ENCODE measurements at places on chromosomes 2 and 18. TPM values are rescaled to one million over a fixed set of nuclear protein-coding genes. Genes with fewer than 3 reads are reported as not detected.

The IL1B gene
- total RNA-seq, result 8.0 TPM

The CHRNA1 gene
- total RNA-seq, result 8.2 TPM

- no peaks in the 10 kb centered on the region for H3K36me3 ChIP-seq
- no peaks in the 10 kb centered on the region for H3K4me1 ChIP-seq
- H3K4me3 ChIP-seq, result no peak overlapping the region
Observed at GRCh38 chr18:28152354-28152753, 24.6 kb downstream of the CDH2 start.

DNA sequence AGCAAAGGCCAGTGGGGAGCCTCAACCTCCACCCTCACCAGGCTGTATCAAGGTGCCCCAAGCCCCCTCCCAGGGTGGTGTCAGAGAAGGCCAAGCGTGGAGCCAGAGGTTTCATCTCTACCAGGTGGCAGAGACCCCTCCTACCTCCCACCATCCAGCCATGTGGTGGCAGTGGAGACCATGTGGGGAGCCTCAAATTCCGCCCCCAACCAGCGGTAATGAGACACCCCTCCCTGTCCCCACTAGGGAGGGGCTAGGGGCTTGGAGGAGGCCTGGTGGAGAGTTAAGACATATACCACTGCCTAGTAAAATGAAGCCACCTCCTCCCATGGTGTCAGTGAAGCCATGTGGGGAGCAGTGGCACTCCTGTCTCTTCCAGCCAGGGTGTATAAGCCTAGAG is 24.4 kb upstream of the YPEL5 start:
- no peaks in the 10 kb centered on the region for H3K4me1 ChIP-seq
- H3K4me3 ChIP-seq, result no peak overlapping the region
- H3K27me3 ChIP-seq, result no peaks in the 10 kb centered on the region
- H3K27ac ChIP-seq, result no peak overlapping the region
- H3K36me3 ChIP-seq, result no peaks in the 10 kb centered on the region

DNA sequence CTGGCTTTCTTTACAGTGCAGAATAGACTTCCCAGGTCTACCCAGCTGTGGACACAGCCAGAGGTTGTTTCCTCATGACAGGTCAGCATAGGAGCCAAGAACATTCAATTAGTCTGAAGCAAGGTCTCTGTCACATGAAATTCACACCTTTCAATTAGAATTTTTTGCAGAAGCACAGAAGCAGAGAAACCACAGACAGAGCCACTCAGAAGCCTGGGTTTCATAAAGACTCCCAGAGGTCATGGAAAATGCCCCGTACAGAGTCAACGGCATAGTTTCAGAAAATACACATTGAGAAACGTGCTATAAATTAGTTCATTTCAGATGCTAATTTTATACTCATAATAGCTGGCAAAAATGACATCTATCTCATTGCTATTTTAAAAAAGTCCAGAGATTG is 87.0 kb upstream of the TMEM200C start:
- H3K27me3 ChIP-seq, result no peaks in the 10 kb centered on the region
- H3K4me1 ChIP-seq, result no peaks in the 10 kb centered on the region
- no peak for DNase-seq
- no peaks in the 10 kb centered on the region for H3K36me3 ChIP-seq
- no peak overlapping the region for H3K27ac ChIP-seq
- H3K4me3 ChIP-seq, result no peak overlapping the region
